A673 (cell line): ENCODE measurements at places on chromosomes 6 and 20. TPM values are rescaled to one million over a fixed set of nuclear protein-coding genes. Genes with fewer than 3 reads are reported as not detected.

- H3K4me1 ChIP-seq, result peaks cover 35% of the 10 kb centered on the region
- H3K27me3 ChIP-seq, result no peaks in the 10 kb centered on the region
- H3K4me3 ChIP-seq, result no peak overlapping the region
- no peak for DNase-seq
- peaks cover 18% of the 10 kb centered on the region for H3K36me3 ChIP-seq
Observed at GRCh38 chr20:44970243-44970757, 4.0 kb downstream of the STK4 start.

DNA sequence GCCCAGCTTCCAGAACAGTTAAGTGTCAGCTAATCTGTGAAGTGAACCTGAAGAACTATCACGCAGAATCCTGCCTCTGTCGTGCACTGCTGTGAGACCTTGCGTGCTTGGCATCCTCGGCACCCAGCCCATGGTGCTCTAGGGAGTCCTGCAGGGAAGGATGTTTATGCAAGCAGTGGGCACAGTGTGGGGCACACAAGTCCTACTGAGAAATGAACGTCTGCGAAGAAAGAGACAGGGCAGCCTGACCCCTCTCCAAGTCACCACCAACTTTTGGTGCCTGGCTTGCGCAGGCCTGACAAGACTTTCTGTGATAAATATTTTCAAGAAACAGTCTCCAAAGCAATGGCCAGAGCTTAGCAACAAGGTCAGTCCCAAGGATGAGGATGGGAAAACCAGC is 68.0 kb downstream of the MYH7B start:
- H3K4me1 ChIP-seq, result no peaks in the 10 kb centered on the region
- no peaks in the 10 kb centered on the region for H3K27me3 ChIP-seq
- peaks cover 10% of the 10 kb centered on the region for H3K36me3 ChIP-seq
- no peak overlapping the region for H3K4me3 ChIP-seq

DNA sequence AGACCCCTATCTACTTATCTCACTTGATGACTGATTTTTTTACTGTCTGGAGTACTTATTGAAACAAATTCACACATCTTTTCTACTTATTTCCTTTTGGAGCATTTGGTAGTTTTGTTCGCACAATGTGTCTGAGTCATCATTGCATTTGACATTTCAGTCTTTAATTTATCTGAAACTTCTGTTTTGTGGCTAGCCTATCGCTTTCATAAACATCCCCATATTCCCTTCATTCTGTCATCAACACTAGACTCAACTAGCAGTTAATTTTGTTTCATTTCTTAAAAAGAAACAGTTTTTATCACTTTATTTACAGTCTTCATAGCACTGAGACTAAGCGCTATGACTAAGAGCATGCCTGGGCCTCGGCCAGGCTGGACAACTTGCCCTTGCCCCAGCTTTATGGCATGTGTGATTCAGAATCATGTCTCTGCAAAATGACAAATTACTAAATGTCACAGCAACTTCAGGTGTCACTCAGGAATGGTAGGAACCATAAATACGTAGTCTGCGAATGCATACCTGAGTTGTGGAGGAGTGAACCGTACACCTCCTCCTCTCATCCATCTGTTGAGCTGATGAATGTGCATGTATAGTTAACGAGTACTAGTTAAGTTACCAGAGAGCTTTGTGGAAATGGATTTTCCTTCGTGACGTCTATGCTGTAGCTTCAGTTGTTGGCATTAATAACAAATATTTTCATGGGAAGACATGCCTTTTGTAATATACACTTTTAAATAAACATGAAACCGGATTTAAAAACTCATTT is 16.2 kb downstream of the L3MBTL3 start:
- peaks cover 13% of the 10 kb centered on the region for H3K4me1 ChIP-seq
- no peak overlapping the region for H3K27ac ChIP-seq
- no peaks in the 10 kb centered on the region for H3K27me3 ChIP-seq

DNA sequence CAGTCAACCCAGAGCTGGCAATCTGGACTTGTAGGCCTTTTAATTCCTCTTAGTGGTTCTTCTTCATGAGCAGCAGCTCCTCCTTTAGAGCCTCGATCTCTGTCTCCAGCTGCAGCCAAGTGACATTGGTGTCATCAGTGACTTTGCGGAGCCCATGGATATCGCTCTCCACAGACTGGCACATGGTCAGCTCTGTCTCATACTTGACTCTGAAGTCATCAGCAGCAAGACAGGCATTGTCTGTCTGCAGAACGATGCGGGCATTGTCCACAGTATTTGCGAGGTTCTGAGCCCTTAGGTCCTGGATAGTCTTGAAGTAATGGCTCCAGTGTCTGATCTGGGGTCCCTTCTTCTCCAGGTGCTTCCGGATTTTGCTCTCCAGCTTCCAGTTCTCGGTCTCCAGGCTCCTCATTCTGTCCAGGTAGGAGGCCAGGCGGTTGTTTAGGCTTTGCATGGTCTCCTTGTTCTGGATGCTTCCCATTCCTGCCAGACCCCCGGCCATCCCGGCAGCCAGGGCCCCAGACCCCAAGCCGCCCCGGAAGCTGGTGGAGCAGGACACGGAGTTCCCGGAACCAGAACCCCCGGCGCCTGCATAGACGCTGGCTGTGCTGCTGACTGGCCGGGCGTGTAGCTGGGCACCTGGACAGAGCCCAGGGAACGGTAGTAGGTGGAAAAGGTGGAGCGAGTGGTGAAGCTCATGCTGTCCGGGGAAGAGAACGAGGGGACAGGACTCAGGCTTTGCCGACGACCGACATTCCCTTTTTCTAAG is 15.1 kb downstream of the RFPL4B start:
- H3K27ac ChIP-seq, result no peak overlapping the region
- H3K27me3 ChIP-seq, result no peaks in the 10 kb centered on the region
- no peak overlapping the region for H3K4me3 ChIP-seq
- peaks cover 8% of the 10 kb centered on the region for H3K4me1 ChIP-seq

Gene FOXF2
- total RNA-seq, result 0.13 TPM in 2 replicates

DNA sequence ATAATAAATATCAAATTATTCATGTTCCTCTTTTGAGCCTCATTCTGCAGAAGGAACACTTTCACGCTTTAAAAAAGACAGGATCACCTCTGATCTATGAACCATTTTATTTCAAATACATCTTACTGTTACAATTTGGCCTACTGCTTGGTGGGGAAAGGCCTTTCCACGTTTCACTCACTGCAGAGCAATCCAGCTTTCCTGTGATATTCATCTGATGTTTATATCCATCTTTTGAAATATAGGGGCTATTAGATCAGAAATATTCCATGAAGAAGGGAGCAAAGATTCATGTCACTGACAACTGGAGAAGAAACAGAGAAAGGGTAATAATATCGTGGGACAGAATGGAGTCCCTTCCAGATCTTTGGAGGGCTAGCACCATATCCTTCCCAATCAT is 262.9 kb downstream of the ADGB start:
- H3K36me3 ChIP-seq, result no peaks in the 10 kb centered on the region
- no peak overlapping the region for H3K4me3 ChIP-seq
- no peak overlapping the region for H3K27ac ChIP-seq
- DNase-seq, result no peak
- H3K27me3 ChIP-seq, result no peaks in the 10 kb centered on the region

GRCh38 chr6:93453956-93454355 is 34.6 kb upstream of the EPHA7 start:
- DNase-seq, result no peak
- no peak overlapping the region for H3K27ac ChIP-seq
- no peaks in the 10 kb centered on the region for H3K36me3 ChIP-seq
- H3K4me3 ChIP-seq, result no peak overlapping the region

Gene C20orf202
- total RNA-seq, result not detected in 2 replicates

DNA sequence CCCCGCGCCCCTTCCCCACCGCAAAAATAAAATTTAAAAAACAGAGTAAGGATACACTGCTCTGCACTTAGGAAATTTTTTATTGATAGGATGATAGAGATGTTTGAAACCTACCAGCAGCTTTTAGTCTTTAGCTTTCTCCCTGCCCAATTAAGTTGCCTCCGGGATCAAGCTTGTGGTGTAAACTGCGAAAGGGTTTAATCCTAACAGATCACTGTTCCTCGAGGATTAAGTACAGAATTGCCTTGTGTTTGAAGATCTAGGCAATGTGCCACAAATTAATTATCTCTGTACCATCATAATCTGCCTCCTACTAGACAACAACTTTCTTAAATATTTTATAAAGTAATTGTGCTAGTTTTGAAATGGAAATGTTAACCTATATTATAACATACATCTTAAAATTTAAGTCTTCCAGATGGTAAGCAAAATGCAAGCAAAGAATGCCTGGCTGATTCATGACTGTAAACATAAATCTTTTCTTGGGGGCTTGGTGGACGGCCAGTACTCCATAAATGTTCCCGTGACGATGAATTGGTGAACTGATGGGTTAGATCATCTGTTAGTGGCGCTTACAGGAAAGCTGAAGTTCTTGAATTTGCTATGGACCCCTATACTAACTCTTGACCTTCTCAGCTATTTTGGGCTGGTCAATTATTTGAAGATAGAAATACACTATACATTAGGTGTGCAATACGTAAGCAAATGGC is 58.0 kb upstream of the ARHGAP18 start:
- peak overlapping the region; percentile 47 for H3K4me3 ChIP-seq
- DNase-seq, result peak; percentile 49
- peaks cover 20% of the 10 kb centered on the region for H3K4me1 ChIP-seq
- H3K27ac ChIP-seq, result peak overlapping the region; percentile 38

GRCh38 chr6:1609648-1610496 is at the start of gene FOXC1:
TSS of gene FOXC1 (plus strand) at chr6:1609915. CDS start at chr6:1610446, 531 bp downstream.
- DNase-seq, result peak; percentile 73
- peaks cover 27% of the 10 kb centered on the region for H3K4me1 ChIP-seq
- peaks cover 86% of the 10 kb centered on the region for H3K27me3 ChIP-seq
- H3K4me3 ChIP-seq, result peak within 1 kb of the TSS; percentile 52
- H3K27ac ChIP-seq, result no peak within 1 kb of the TSS

DNA sequence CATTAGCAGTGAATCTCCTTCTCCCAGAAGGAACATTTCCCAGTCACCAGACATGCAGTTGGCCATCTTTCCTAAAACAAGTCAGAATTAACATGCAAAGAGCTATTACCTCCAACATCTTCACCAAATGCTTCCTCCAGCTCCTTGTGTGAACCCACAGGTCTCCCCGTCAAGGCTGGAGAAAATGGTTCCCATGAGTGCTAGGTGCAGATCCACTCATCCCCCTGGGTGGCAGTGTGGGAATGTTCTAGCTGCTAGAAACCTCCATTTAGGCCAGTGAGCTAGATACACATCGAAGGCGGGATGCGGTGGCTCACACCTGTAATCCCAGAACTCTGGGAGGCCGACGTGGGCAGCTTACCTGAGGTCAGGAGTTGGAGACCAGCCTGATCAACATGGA is 603.9 kb upstream of the SLC35B3 start:
- peaks cover 22% of the 10 kb centered on the region for H3K4me1 ChIP-seq
- peak; percentile 27 for DNase-seq
- no peak overlapping the region for H3K27ac ChIP-seq
- H3K27me3 ChIP-seq, result no peaks in the 10 kb centered on the region
- H3K36me3 ChIP-seq, result no peaks in the 10 kb centered on the region
- H3K4me3 ChIP-seq, result no peak overlapping the region

Gene MYLK2
- total RNA-seq, result 1.2 and 1.3 TPM in 2 replicates

DNA sequence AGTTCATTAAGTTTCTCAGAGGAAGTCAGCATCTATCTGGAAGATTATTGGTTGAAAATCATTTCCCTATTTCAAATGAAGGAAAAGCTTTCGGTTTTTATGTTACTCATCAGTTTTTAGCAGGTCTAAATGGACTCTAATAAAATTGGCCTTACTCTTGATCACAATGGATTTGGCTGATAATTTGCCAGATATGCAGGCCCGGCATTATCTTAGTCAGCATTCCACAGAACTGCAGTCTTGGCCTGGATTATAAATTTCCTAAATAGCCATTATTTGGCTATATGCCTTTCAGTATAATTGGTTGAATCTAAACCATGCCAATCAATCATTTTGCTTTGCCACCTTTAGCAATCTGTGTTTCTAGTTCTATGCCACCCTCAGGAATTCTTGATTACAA is 91.7 kb upstream of the KCNQ5 start:
- no peaks in the 10 kb centered on the region for H3K4me1 ChIP-seq
- H3K27ac ChIP-seq, result no peak overlapping the region
- H3K36me3 ChIP-seq, result no peaks in the 10 kb centered on the region
- DNase-seq, result no peak
- H3K4me3 ChIP-seq, result no peak overlapping the region

DNA sequence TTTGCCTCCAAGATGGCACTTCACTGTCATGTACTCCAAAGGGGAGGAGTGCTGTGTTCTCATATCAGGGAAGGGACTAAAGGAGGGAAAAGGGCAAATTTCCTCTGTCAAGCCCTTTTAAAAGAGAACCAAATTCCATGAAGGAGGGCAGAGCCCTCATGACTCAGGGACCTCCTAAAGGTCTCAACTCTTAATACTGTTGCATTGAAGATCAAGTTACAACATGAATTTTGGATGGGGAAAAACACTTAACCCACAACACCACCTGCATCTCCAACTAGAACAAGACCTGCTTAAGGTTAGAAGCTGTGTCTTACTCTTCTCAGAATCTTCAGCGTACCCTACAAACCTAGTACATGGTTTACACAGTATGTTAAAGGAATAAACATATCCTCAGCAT is 23.7 kb upstream of the FBXO30 start:
- peaks cover 7% of the 10 kb centered on the region for H3K4me1 ChIP-seq
- no peak overlapping the region for H3K4me3 ChIP-seq
- no peak overlapping the region for H3K27ac ChIP-seq
- H3K27me3 ChIP-seq, result no peaks in the 10 kb centered on the region
- no peaks in the 10 kb centered on the region for H3K36me3 ChIP-seq

GRCh38 chr20:12237772-12238171 is 320.1 kb downstream of the BTBD3 start:
- no peaks in the 10 kb centered on the region for H3K4me1 ChIP-seq
- no peak overlapping the region for H3K27ac ChIP-seq
- H3K36me3 ChIP-seq, result no peaks in the 10 kb centered on the region
- no peak for DNase-seq
- H3K4me3 ChIP-seq, result no peak overlapping the region
- no peaks in the 10 kb centered on the region for H3K27me3 ChIP-seq

- H3K27ac ChIP-seq, result no peak overlapping the region
- peaks cover 95% of the 10 kb centered on the region for H3K27me3 ChIP-seq
- no peaks in the 10 kb centered on the region for H3K4me1 ChIP-seq
- no peaks in the 10 kb centered on the region for H3K36me3 ChIP-seq
- no peak overlapping the region for H3K4me3 ChIP-seq
- DNase-seq, result no peak
Observed at GRCh38 chr20:25087186-25087929, 5.4 kb upstream of the VSX1 start.

GRCh38 chr6:159983641-159984080 is 14.8 kb downstream of the IGF2R start:
- no peak overlapping the region for H3K27ac ChIP-seq
- no peak for DNase-seq
- H3K36me3 ChIP-seq, result no peaks in the 10 kb centered on the region
- no peak overlapping the region for H3K4me3 ChIP-seq
- peaks cover 21% of the 10 kb centered on the region for H3K4me1 ChIP-seq

GRCh38 chr6:132962936-132963868 is 148.8 kb downstream of the RPS12 start:
- H3K27me3 ChIP-seq, result peaks cover 36% of the 10 kb centered on the region
- peak; percentile 78 for DNase-seq
- no peaks in the 10 kb centered on the region for H3K36me3 ChIP-seq
- no peak overlapping the region for H3K4me3 ChIP-seq

Gene THEMIS
- total RNA-seq, result not detected in 2 replicates

Gene CYP39A1
- total RNA-seq, result 0.17 TPM in 1 of 2 replicates, not detected in the other

Gene EDN1
- not detected in 2 replicates for total RNA-seq
